ENCODE measurements at places on chromosomes 11 and 22.

- DNase-seq: no peak
These were observed 29.3 kb downstream of the RRP7A start for GRCh38 chr22:42490243-42490832.

- no peak for DNase-seq
These were observed 82.0 kb downstream of the TTC28 start for GRCh38 chr22:28597665-28598064.

DNA sequence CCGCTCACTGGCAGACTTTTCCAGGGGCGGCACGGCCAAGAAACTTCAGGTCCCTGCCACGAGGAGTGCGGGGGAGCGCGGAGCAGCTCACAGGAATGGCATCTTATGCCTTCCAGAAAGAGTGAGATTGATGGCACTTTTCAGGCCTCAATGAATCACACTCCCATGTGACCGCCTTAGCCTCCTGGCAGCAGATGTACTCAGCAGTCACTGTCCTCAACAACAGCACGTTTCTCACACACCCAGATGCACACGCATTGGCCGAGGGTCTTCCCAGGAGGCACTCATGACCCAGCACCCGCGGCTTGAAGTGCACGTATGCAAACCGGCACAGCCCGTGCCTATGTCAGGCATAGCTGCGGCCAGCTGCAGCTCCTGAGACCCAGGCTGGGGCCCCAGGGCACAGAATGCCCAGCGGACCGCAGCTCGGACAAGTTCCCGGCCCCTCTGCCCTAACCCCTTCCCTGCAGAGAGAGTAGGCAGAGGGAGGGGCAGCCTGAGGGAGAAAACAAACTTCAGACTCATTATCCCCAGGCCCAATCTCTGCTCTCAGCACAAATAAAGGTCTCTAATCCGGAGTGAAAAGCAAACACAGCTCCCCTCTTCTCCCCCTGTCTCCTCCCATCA is 48.3 kb downstream of the RPUSD4 start:
- DNase-seq: no peak

DNA sequence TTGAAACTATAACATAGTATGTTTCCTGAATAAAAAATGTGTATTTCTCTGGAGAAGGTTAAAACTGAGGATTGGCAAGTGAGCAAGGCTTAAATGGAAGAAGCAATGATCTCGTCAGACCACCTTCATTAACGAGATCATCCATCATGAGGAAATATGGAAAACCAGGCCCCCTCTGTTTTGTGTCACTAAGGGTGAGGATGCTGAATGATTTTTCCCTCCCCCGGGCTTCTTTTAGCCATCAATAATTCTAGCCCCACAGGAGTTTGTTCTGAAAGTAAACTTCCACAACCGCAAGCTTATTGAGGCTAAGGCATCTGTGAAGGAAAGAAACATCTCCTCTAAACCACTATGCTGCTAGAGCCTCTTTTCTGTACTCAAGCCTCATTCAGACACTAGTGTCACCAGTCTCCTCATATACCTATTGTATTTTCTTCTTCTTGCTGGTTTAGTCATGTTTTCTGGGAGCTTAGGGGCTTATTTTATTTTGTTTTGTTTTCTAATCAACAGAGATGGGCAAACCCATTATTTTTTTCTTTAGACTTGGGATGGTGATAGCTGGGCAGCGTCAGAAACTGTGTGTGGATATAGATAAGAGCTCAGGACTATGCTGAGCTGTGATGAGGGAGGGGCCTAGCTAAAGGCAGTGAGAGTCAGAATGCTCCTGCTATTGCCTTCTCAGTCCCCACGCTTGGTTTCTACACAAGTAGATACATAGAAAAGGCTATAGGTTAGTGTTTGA is 5.8 kb upstream of the HBE1 start:
- DNase-seq: no peak

DNA sequence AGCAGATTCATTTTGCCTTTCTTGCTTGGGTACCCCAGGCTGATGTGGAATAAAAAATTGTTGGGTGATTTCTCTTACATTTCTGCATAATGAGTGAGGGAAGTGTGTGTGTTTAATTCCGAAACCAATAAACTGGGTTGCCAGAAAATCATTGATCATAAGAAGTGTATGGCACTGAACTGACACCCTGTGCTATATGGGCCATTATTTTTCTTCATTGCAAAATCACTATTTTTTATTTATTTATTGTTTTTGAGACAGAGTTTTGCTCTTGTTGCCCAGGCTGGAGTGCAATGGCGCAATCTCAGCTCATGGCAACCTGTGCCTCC is 14.6 kb upstream of the HIKESHI start:
- DNase-seq: no peak

- DNase-seq: peak; percentile 25
These were observed at the start of gene DSCAML1 for GRCh38 chr11:117796872-117797529. Gene DSCAML1 (minus strand): TSS chr11:117797216. CDS start chr11:117797079, 137 bp downstream.

GRCh38 chr11:10302744-10303557 is 1.9 kb upstream of the ADM start:
- DNase-seq: no peak

- peak; percentile 43 for DNase-seq
These were observed 17.8 kb downstream of the CHORDC1 start for GRCh38 chr11:90204832-90205646.

DNA sequence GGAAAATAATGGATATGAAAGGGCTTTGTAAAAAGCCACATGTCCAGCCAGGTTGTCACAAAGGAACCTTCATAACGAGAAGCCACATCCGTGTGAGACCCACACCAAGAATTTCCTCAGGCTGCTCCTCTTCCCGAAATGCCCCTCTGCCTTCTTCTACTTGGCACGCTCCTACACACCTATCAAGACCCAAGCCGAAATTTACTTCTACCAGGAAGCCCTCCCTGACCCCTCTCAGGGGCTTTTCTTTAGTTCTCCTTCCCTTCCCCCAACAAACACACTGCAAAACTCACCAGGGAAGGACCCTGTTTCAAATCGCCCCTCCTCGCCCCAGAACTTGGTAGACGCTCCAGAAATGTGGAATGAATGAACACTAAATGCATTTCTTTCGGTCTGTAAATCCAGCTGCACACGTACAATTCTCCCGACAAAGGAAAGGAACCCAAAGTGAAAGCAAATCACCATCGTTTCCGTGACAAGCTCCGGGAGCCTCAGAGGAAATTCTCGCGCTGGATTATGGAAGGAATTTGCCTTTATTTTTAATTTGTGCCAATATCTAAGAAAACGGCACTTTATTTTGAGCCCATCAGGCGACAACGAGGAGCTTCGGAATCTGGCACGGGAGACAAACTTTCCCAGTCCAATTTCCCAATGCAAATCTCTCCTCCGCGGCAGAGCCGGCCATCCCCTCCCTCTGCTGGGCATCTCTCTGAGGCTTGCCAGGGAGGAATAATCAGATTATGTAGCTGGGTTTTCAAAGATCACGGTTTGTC is 13.2 kb upstream of the SHISAL1 start:
- no peak for DNase-seq

GRCh38 chr11:67404515-67405195 is 772 bp downstream of the TBC1D10C start:
- DNase-seq: peak; percentile 77

All from activated CD4-positive, alpha-beta T cell treated with anti-CD3 and anti-CD28 coated beads, Interleukin-2, amount 50 U/mL, for 16 hours (primary cell).